ENCODE measurements at places on chromosomes 16 and 17.

DNA sequence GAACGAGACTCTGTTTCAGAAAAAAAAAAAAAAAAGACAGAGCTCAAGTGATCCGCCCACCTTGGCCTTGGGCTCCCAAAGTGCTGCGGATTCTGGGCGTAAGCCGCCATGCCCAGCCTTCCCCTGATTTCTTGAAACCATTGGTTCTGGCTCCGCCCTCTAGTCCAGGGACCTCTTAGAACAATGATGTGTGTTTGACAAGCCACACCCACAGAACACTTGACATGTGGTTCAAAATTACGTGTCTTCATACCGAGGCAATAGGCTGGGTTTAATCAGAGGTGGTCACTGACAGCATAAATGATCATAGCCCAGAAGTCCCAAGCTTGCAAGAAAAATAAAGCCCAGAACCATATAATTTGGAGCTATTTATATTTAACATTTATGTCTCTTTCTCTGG, 23.0 kb downstream of the KNOP1 start:
- no peak for DNase-seq

GRCh38 chr16:28974007-28974436, 556 bp upstream of the SPNS1 start:
- no peak for DNase-seq

GRCh38 chr16:7257016-7257415, 75.6 kb upstream of the RBFOX1 start:
- no peak for DNase-seq

GRCh38 chr17:9174779-9175574, 153.7 kb downstream of the NTN1 start:
- no peak for DNase-seq

DNA sequence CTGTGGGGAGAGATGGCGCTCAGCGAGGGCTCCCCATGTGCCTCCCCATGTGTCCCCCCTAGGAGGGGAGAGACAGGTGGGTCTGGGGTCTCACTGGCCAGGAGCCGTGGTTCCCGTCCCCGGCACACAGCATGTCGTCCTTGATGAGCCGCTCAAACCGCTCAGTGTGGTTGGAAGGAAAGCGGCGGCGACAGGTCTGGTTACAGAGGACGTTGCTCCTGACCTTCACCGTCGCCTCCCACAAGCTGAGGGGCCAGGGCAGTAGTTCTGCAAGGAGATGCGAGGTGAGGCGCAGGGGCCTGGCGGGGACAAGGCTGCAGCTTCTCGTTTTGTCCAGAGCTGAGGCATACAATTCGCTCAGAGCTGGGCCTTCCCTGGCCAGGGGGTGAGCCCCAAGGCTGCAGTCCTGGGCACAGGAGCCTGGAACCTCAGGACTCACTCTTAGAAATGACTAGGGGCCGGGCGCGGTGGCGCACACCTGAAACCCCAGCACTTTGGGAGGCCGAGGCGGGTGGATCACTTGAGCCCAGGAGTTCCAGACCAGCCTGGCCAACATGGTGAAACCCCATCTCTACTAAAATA, 22.8 kb upstream of the UBE2I start:
- DNase-seq, result no peak

DNA sequence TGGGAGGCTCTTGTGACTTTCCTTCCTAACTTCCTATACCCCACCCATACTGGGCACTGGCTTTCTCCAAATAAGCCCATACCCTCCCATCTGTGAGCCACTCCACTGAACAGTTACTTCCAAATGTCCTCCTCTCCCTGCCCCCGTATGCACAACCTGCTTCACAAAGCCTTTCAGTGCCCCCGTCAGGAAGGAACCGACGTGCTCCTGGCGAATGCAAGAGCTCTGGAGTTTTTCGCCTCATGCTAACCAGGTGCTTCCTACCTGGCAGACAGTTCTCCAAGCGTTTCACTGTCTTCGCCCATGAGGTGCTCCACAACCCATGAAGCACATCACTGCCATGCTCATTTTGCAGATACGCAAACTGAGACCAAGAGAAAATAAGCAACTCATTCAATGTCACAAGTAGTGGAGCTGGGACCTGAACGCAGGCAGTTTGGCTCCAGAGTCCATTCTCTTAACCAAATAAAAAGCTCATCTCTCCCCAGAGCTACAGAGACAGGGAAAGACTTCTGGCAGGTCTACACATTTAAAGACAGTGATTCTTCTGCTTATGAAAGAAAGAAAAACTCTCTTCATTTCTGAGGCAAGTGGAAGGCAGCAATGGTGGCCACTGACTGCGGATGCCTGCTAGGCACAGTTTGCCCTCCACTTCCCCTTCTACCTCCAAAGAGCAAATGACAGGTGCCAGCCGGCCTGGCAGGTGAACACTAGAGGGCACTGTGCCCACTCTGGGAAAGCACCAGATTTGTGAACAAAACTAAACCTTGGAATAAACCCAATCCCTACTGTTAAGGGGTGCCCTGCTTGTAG, 23.8 kb downstream of the SPHK1 start:
- DNase-seq, result peak; percentile 68

DNA sequence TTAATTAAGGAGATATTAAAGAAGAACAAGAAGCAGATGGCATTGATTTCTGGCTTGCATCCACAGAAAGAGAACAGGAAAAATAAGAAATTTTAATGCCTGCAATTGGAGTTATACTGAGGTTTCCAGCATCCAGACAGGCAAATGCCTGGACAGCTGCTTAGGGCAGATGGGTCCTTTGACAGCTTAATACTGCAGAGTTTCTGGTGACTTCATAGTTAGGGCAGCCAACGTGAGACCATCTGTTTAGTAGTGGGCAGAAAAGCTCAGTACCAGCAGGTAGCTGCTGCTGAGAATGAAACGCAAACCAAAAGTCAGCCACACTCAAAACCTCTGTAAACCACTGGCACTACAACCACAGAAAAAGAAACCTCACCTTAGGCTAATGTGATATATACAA, 109.8 kb downstream of the CDK5R1 start:
- peak; percentile 34 for DNase-seq

DNA sequence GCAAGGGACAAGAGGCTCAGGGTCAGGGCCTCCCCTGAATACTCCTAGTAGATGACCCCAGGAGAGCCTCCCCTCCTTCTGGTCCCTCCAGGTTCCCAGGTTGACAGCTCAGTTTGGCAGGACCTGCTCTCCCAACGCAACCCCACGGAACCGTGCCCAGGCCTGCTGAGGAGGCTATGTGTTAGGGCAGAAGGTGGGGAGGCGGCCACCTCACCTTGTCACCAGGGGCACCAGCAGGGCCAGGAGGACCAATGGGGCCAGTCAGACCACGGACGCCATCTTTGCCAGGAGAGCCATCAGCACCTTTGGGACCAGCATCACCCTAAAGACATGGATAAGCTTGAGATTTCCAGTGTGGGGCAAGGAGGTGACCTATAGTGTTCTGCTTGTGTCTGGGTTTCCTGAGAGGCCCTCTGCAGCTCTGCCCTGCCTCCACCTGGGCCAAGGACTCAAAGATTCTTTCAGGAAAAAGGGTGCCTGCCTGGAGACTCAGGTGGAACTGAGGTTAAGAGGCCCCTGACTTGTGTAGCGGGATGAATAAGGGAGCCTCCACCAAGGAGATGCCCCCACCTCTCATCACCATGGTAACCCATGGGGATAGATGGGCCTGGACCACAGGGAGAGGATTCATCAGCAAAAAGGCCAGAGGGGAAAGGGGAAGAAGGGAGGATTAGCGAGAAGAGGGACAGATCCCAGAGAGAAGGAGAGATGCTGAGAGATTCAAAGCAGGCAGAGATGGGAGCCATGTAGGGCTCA, 10.7 kb downstream of the COL1A1 start:
- DNase-seq, result no peak

DNA sequence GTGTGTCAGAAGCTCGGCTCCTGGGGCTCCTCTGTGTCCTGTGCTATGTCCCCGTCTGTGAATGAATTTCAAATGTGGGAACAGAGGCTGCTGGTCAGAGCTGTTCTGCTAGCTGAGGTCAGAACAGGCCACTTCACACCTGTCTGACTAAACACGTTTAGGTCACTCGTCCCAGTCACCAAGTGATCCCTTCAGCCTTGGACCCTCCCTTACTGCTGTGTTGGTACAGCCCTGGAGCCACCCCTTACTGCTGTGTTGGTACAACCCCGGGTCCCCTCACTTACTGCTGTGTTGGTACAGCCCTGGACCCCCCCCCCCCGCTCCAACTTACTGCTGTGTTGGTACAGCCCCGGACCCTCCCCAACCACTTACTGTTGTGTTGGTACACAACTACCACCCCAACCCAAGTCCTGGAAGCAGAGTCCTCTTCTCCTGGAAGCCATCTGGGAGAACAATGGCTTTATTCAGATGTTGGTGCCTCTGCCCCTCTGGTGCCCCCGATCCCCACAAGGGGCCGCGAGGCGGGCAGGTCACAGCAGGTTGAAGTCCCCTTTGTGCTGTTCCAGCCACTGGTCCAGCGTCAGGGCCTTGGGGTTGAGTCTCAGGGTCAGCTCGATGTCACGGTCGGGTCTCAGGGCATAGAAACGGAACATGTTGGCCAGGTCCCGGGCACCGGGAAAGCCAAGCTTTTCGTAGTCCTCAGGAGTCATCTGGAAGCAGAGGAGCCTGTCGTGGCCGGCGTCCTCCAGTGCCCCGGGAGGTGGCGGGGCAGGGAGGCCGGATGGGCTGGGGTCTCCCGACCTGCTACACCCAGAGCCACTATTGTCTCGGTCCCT, 13.0 kb downstream of the NMRAL1 start:
- DNase-seq, result no peak

DNA sequence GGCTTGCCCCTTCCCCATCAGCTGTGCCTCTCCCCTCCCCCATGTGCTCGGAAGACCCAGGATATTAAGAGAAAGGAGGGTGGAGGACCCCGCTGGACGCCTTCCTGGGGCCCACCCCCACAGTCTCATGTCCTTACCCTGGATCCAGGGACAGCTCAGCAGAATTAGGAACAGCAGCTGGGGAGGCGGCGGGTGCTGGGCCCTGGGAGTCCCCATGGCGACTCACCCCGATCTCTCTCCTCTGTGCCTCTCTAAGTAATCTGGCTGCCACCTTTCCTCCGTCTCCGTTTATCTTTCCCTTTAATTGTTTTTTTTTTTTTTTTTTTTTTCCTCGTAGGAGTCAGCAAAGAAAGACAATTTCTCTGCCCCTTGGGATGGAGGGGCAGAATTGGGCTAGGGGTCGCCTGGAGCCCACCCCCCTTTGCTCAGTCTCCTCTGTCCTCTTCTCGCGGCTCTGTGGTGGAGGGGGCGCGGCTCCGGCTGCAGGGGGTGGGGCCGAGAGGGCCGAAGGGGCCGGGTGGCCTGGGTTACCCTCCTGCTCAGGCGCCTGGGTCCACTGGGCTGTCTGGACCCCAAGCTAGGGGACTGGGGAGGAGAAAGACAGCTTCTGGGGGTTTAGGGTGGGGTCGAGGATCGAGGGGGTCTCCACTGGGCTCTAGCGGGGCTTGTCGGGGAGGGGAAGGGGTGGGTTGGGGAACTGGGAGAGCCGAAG, 390 bp downstream of the SEZ6L2 start:
- no peak for DNase-seq

- DNase-seq, result no peak
Observed at GRCh38 chr16:50526249-50526648, 21.9 kb upstream of the NKD1 start.

DNA sequence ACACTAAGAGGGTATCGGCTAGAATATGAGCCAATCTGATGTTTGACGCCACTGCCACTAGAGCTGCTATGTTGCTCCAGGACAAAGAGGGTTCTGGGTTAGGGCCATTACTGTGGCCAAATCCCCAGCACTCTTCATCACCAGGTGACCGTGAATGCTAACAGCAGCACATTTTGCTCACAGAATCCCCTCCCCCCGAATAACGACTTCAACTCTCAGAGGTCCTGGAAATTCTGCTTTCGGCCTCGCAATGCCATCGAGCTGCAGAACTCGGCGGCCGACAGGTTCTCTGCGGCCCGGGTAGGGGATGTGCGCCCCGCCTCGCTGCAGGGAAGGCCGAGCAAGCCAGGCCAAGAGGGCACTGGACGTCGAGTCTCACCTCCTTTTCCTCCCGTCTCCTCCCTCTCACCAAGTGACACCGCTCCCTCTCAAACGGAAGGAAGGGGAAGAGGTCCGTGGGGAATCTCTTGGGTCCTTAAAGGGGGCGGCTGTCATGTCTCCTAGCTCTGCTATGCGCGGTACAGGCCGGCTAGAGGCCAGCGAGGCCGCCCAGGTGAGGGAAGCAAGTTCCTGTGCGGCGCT, 31.9 kb downstream of the CDK5R1 start:
- DNase-seq, result no peak

GRCh38 chr17:50899559-50900319, 33.6 kb upstream of the TOB1 start:
- no peak for DNase-seq

- DNase-seq, result no peak
Observed at GRCh38 chr16:3013998-3014690, 1.4 kb downstream of the CLDN9 start.

DNA sequence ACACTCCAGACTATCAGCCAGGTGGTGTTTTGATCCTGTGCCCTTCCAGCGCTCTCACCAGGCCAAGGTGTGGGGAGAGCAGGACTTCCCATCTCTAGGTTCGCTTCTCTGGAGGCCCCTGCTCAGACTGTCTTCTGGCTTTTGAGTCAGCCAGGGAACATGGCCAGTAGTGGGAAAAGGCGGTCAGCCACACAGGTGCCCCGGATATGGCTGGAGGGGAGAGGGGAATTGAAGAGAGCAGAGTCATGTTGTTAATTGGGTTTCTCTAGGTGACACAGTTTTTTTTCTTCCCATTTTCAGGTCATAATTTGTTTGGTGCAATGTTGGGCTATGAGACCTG, 1.5 kb downstream of the MINK1 start:
- no peak for DNase-seq

DNA sequence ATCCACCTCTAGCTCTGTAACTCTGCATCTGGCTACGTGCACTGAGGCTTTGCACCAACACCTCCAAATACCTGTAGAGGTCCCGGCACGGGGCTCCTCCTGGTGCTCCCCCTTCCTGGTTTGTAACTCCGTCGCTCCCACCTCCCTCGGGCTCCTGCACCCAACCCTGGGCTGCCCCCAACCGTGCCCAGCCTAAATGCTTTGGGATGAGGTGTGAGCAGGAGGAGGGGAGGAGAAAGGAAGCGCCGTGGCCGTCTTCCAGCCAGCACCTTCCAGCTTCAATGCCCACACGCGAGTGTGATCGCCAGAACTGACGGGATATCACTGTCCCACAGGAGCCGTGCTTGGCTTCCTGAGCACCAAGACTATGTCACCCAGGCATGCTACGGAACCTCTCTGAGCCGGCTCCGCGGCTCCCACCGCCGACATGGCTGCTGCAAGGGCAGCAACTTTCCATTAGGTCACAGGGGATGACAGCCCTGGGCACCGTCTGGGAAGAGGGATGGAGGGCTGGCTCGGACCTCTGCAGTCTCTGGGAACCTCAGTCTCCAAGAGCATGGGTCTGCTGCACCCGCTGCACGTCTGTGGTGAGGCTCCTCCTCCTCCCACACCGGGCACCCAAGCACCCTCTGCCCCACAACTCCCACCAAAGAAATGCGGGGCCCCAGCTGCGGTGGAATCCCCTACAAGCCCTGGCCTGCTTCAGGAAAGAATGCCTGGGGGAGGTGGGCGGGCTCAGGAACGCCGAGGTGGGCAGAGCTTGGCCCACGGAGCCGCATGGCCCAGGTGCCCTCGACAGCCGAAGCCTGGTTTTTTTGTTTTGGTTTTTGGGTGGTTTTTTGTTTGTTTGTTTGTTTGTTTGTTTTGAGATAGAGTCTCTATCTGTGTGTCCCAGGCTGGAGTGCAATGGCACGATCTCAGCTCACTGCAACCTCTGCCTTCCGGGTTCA, 6.4 kb upstream of the SLC38A10 start:
- no peak for DNase-seq
